ENCODE measurements at places on chromosomes 1 and 21. TPM values are rescaled to one million over a fixed set of nuclear protein-coding genes. Genes with fewer than 3 reads are reported as not detected.

The CELA2B gene
- not detected for total RNA-seq

The TMEM200B gene
- 0.17 TPM for total RNA-seq

The CSF3R gene
- not detected for total RNA-seq

- DNase-seq, result no peak
Measured at GRCh38 chr1:27632387-27633297, 2.3 kb downstream of the FGR start.

DNA sequence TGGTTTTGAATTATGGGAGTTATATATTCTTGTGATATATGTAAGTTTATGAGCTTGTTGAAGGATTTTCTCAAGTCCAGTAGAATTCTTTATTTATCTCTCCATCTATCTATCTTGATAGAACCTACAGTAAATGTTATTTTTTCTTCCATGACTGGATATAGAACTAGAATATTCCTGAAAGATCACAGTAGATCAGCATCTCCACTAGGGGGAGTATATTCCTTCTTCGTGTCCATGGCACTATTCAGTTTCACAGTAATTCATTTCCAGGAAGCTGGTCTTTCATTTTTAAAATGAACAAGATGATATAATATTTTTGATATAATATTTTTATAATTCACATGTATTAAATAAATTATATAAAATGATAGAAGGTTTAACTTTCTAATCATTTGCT is 18.8 kb downstream of the TMPRSS15 start:
- DNase-seq, result peak; percentile 58

DNA sequence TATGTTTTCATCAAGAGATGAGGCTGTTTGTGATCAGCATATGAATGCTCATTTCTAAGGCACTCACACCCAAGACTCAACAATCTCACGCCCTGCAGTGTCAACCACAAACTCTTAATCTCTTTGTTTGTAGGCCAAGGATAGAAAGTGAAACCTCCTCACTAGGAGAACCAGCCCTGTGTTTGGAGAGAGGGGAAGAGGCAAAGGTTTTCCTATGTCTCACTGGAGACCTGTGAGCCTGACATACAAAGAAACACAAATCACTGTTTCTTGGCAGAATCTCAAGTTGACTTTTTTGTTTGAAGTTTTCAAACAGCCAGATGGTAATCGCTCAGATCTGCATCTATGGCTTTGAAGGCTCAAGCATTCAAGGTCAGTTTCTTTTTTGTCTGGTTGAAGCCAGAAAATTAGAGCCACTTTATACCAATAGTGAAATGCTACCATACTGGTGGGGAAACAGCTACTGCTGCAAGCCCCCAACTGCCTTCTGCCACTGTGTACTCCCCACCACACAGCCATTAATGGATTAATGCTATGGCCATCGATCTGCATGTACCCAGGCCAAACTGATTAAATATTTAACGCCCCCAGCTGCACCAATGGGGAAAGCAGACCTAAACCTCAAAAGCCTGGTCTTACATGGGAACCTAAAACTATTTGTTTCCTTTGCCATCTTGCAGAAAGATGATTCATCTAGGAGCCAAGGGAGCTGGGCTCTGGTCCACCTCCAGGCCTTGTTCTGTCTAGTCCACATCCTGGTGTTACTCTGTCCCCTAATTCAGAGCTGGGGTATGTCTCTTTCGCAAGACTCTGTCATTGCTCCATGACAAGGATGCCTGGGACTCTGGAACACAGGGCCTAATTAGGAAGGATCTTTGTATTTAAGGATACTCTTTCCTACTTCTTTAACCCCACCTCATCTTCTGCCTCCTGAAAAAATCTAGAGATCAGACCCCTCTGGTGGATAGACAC is 16.3 kb downstream of the PDZK1 start:
- DNase-seq, result peak; percentile 73
